Bronchial epithelial cell (primary cell): ENCODE measurements at places on chromosomes 3 and 15.

DNA sequence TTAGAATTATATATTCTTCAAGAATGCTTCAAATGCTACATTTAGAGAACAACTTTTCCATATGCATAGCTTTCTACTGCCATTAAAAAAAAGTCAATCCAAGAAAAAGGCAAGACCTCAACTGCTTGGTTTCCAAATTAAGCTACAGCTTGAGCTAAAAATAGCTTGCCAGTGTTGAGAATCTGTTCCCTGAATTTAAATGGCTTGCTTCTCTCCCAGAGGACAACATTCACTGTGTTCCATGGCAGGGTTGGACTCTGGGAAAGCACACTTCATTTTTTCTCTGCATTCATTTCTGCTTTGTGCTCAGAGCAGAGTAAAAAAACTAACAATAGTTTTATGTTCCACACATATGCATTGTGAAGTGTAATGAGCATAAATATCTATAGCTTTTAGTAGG lies 50.3 kb upstream of the ACTL6A start:
- no peak for DNase-seq

DNA sequence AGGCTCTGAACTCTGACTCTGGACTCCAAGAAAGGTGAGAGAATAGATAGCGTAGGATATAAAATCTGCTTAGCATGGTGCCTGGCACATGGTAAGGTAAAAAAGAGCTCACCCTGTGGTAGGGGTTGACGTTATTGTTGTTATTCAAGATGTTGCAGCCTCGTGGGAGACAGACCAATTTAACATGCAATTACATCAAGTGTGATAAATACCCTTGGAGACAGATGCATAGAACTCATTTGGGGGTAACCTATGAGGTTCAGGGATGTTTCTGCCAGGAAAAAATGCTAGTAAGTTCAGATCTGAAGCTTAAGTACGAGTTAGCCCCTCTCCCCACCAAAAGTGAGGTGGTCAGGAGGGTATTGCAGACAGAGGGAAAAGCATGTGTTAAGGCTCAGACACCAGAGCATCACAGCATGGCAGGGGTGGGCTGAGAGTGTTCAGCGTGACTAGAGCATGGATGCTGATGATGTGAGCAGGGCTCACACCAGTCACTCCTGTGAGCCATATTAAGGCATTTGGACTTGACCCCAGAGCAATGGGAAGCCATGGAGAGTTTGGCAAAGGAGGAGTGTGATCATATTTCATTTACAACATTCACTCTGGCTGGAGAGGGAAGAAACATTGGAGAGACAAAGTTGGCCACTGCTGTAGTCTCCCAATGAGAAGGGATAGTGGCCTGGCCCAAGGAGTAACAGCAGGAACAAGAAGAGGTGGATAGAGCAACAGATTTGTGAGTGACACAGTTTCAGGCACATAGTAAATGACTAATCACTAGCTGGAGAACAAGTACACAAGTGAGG lies 181.0 kb downstream of the UACA start:
- DNase-seq = no peak

- DNase-seq = no peak
Measured at GRCh38 chr3:112634786-112635541, 6.0 kb downstream of the CCDC80 start.

- DNase-seq = no peak
Measured at GRCh38 chr3:129460155-129460554, 20.1 kb downstream of the IFT122 start.

- DNase-seq = peak; percentile 5
Measured at GRCh38 chr3:17138246-17139039, 253.7 kb downstream of the PLCL2 start.

DNA sequence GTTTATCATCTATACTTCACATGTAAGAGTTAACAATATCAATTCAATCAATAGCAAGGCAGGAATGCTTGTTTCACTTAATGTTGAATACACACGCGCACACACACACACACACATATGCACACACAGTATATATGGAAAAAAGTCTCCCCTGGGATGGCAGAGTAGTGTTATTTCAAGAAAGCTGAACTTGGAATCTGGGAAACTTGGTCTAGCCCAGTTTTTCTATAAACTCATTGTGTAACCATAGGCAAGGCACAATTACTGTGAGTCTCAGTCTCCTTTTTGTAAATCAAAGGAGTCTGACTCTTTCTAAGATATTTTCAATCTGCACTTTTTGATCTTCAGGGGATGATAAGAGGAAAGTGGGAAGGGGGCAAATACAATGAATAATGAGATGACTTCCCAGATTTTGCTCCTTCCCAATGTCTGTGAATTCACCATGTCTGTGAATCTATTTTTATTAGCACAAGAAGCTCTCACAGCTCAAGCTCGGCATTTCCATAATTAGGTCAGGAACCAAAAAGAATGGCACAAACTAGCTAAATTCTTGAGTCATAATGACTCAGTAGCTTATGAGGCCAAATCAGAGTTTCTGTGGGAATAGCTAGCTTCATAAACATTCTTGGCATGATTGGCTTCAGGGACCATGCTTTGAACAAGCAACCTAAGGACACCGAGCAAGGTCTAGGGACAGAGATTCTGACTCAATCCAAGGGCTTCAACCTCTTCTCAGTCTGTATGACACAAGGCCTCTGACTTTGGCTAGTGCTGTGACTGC lies 227.4 kb upstream of the DCBLD2 start:
- DNase-seq = peak; percentile 95

- peak; percentile 92 for DNase-seq
Measured at GRCh38 chr3:169575381-169575780, 88.1 kb downstream of the MECOM start.

DNA sequence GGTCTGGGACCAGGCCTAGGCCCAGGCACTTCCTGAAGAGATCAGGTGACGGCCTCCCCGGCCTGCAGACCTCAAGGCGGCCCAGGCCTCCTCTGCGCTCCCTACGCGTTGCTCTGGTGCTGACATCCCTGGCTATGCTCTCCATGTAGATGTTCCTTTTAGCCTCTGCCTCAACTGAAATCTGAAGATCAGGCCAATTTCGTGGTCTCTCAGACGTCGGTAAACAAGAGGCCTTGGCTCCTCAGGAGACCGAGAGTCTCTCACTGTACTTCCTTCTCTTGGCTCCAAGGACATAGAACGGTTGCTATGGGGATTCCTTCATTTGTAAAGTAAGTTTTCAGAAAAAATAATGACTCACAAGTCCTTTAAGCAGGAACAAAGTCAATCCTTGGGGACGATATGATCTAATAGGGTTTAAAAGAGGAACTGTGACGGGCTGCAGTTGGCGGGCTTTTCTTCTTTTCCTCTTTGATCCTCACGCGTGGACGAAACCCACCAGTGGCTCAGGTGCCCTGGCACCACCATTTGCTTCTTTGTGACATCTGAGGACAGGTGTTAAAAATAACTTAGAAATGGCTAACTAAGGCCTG lies 55.6 kb upstream of the CGNL1 start:
- DNase-seq = peak; percentile 29
